Suppressor macrophage (primary cell): ENCODE measurements at places on chromosomes 13 and 19.

GRCh38 chr19:31459430-31459829 lies 110.2 kb upstream of the TSHZ3 start:
- no peak for DNase-seq

DNA sequence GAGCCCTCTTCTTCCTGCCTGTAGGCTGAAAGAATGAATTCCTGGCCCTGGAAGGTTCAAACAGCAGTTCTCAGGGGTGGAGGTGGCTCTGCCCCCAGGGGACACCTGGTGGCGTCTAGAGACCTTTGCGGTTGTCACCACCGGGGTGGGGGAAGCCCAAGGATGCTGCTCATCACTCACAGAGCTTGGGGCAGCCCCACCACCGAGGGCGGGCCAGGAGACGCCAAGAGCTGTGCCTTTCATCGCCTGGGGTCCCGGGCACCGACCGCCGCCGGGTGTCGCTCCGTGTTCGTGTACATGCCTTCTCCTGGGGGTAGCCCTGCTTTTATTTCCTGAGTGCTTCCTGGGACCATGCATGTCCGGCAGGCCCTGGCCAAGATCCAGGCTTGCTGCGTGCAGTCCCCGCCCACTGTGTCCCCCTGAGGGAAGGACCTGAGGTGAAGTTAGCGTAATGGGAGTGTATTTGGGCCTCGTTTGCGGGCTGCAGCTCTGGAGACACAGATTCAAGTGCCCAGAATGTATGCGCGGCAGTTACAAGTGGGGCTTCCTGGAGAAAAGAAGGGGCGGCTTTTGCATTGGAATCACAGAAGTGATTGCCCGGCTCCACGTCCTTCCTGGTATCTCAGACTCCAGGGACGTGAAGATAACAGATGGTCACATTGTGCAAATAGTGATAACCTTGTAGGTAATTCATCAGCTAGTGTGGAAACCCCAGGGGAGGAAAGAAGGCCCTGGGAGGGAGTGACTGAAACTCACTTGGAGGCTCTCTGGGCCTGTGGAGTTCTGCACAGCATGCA lies 7.8 kb downstream of the DOT1L start:
- DNase-seq, result no peak

GRCh38 chr13:74070513-74070912 lies 63.7 kb downstream of the KLF12 start:
- DNase-seq, result no peak

DNA sequence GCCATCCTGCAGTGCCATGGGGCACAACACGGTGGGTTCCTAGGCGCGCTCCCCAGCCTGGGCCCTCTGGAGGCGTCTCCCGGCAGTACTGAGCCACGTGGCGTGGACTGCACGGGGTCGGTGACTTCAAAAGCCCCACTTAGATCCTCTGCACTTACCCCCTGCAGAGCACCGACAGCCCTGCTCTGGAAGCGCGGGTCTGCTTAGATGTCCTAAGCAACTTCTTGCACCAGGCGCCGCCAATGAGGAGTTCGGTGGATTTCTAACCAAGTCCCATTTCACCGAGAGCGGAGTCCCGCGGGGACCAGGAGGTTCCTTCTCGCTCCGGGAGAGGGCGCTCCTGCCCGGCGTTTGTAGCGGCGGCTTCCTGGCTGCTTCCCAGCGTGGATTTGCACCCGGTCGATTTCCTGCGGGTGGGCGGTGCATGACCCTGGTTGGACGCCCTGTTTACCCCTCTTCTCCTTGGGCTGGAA lies 25.2 kb upstream of the ZNF845 start:
- DNase-seq, result no peak

DNA sequence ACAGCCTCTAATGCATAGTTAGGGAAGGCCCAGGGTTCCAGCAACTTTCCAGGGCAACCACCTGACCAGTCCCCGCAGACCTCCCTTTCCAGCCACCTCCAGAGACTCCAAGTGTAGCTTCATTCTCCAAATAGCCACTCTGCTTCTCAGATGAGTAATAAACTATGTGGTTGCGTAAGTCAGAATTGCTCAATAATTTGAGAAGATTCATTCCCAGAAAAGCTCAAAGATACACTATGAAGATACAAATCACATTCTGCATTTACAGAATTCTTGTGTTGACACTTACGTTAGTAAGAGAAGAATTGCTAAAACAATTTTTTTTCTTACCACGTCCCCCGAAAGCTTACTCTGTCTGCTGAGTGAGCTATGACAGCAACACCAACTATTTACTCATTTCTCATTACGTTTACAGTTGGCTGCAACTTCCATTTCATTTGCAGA lies 8.2 kb upstream of the LATS2 start:
- DNase-seq, result peak; percentile 90

DNA sequence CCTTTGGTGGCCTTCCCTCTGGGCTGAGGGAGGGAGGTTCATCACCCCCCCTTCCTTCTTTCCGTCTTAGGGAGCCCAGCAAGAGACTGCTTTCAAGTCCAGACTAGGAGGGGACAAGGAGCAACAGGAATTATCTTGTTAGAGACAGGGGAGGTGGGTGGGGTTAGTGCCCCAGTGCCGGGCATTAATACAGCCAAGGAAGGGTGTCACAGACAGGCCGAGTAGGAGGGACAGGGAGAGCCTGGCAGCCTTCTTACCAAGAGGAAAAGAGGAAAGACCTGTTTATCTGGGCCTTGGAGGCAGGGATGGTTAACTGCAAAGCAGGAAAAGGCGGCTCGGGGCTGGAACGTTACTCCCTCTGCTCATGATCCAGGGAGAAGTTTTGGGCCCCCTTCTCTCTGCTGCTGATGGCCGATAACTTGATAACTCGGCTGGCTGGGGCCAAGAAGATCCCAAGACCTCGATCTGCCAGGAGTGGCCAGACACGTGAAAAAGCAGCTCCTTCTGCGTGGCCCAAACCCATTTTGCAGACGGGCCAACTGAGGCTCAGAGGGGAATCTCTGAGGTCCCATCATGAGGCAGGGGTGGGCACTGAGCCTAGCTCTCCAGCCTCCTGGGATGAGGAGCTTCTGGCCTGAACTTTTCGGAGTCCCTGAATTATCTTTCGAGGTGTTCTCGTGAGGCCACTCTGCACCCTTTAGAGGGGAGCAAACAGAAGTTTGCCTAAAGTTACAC lies 79.3 kb downstream of the PTPRS start:
- DNase-seq, result no peak

DNA sequence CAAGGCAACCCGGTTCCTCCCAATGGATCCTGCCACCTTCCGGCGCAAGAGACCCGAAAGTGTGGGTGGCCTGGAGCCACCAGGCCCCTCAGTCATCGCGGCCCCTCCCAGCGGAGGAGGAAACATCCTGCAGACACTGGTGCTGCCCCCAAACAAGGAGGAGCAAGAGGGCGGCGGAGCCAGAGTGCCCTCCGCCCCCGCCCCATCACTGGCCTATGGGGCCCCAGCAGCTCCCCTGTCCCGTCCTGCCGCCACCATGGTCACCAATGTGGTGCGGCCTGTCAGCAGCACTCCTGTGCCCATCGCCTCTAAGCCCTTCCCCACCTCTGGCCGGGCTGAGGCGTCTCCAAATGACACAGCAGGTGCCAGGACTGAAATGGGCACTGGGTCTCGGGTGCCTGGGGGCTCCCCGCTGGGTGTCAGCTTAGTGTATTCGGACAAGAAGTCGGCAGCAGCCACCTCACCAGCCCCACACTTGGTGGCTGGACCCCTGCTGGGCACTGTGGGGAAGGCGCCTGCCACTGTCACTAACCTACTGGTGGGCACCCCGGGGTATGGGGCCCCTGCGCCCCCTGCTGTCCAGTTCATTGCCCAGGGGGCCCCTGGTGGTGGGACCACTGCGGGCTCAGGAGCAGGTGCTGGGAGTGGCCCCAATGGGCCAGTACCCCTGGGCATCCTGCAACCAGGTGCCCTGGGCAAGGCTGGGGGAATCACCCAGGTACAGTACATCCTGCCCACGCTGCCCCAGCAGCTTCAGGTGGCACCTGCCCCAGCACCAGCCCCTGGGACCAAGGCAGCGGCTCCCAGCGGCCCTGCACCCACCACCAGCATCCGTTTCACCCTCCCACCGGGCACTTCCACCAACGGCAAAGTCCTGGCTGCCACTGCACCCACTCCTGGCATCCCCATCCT lies 11.2 kb upstream of the PRR19 start:
- no peak for DNase-seq

GRCh38 chr13:26475176-26476110 lies 82.0 kb upstream of the WASF3 start:
- no peak for DNase-seq

DNA sequence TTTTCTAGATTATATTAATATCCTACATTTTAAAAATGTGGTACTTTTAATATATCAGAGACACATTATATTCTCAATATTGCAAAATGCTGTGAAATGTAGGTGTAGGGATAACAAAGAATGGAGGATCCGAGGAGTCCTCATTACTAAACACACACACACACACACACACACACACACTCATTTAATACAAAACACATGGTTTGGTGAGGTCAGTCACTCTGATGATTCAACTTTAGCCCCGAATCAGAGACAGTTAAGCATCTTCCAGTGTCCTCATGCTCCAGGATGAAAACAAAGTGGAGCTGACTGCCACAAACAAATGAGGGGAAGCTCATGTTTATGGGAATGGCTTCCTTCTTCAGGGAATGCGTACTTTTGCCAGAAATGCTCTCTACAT lies 147.5 kb downstream of the CYSLTR2 start:
- DNase-seq, result no peak
